MCF 10A (cell line): ENCODE measurements at places on chromosomes 11 and 22.

DNA sequence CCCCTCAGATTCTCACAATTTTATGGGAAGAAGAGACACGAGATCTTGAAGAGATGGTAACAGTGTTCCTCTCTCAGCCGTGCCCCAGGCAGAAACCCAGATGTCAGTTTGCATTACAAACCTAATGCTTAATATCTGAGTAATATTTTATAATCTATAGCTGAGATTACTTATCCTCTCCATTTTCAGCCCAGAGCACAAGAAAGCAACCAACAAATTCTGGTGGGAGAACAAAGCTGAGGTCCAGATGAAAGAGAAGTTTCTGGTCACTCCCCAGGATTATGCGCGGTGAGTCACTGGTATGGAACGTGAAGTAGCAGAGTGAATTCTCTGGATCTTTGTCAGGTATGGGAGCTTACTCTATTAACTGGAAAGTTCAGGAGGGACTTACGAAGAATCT is 884 bp downstream of the CENATAC start:
- DNase-seq: peak; percentile 77

DNA sequence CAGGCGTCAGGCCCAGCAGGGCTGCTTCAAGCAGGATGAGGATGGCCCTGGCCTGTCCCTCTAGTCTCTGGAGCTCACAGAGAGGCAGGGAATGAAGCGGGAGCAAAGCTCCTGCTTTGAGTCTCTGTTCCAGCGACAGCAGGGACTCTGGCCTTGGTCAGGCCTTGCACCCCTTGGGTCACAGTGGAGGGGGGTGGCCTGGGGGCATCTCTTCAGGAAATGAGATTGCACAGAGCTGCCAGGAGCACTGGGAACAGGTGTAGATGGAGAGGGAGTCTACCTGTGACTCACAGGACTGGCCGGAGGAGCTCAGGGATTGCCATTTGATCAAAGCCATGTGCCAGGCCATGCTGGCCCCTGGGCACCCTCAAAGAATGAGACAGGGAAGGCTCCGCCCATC is 1.6 kb downstream of the ANO1 start:
- DNase-seq: peak; percentile 7

DNA sequence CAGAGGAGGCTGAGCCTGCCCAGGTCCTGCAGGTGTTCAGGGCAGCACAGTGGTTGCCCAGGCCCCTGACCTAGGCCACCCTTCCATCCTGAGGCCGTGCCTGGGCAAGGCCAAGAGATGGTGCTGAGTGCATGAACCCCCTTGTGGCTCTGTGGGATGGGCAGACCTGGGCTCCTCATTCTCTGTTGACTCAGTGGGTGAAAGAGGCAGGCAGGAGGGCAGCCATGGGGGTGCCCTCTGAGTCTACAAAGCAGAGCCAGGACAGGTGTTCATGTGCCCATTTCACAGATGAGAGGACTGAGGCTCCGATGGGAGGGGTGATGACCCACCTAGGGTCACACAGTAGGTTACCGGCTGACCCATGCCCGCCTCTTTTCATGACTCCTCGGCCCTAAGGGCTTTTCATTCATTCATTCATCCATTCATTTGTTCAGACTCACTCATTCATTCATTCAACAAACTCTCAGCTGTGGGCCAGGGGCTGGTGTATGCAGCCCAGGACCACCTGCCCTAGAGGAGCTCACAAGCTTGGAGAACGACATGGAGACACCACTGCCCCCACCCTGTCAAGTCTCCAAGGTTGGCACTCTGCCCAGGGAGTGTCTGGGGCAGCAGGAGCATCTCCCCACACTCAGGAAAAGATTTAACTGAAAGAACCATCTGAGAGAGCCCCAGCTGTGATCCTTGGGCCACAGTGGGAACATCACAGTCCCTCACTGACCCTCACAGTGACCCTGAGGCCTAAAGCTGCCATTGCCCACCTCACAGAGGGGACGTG is 40.5 kb downstream of the IGLL5 start:
- DNase-seq: peak; percentile 9

DNA sequence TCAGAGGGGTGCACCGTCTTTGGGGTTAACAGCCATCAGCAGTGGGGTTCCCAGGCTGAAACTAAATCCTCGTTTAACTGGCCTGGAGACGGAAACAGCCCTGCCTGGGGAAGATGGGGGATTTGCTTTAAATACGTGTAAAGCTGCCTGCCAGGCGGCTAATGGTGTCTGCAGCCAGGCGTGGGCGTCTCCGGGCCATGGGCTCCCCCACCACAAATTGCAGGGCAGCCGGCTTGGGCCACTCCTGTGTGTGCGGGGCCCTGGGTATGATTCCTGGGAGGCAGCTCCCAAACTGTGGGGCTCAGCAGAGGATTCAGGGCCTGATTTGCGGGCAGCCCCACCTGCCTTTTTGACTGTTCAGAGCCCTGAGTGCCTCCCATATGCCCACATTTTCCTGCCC is 110.5 kb downstream of the KCNQ1 start:
- no peak for DNase-seq

DNA sequence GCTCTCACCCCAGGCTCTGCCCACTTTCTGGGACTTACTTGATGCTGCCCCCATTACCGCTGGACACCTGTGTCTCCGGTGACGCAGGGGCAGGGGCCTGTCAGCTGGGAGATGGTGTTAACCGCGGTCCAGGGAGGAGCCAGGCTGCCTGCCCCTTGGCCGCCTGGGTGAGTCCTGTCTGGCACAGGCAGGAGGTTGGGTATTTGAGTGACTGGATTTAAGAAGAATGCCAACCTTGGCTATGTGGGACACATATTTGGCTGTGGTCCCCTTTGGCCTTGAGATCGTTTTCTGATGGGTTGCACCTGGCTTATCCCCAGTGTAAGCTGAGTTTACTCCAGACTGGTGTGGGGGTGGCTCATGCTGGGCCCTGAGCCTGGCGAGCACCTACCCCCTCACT is 2.5 kb downstream of the MUC6 start:
- no peak for DNase-seq

- DNase-seq: no peak
Observed at GRCh38 chr22:49216579-49216978, 611.1 kb downstream of the BRD1 start.

DNA sequence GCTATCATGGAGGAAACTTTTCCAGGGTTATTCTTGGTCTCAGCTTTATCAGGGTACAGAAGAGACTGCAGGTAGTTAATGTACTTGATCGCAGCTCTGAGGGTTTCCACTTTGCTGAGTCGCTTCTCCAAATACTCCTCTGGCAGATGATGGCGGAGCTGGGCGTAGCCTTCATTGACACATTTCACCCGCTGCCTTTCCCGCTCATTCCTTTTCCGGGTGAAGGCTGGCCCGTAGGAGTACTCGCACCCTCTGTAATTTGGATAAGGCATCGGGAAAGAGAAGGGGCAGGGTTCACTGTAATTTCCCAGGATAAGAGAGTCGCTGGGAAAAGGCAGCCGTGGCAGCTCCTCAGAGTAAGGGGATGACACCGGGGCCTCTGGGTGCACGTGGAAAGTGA is 4.9 kb upstream of the C11orf16 start:
- DNase-seq: no peak

GRCh38 chr11:61630089-61630488 is 49.2 kb upstream of the SYT7 start:
- no peak for DNase-seq

DNA sequence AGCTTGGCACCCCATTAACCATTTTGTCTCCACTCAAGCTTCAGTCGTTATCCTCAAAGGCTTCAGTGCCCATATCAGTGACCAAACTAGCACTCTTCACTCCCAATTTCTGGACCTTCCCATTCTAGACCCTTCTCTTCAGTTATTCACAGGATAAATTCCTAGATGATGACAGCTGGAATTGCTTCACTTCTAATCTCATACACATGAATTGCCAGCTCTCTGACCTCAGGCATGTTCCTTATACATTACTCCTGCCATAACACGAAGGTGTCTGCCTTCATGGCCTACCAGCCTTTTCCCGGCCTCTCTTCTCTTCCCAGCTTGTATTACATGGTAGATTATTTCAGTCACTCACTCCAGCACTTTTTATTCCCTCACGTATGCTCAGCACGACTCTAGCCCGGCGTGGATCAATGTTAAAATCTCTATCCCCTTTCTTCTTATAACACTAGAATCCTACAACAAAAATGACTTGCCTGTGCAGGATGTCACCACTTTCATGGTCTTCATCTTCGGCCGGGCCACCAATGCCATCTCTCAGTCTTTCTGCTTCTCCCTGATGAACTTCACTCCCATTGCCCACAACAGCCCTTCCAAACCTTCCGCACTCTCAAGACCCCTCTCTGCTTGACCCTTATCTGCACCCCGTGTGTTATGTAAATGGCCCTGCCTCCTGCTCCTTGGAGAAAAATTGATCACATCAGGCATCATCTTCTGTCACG is 36.9 kb downstream of the EIF3F start:
- no peak for DNase-seq

DNA sequence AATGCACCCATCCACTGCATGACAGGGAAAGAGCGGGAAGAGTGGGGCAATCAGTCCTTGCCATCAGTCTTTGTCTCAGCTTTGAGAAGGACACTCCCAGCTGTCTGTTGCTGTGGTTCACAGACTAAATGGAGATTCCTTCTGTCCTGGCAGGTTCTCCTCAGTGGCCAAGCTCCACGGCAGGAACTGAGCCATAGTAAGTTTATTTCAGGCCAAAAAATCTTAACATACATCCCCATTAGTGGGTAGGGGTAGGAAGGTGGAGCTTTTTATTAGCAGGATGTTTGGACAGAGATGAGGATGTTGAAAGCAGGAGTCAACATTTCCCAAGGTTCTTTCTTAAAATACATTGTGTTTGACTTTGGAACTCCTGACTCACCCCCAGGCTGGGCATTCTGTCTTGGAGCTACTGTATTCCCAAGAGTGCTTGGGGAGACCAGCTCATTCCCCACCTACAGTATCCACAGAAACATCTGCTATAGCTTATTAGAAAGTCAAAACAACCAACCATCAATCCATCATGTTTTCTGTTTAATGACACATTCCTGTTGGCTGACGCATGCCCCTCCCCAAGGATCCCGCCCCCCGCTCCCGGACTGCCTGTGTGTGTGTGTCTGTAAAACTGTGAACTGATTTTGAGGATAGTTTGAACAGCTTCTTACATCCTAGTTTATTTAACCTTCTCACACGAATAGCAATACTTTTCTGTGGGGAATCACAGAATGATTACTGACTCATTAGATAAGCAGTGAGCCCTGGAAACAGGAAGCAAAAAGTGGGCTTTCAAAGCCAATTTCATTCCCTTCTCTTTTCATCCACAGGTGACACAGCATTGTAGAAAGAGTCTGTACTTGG is 109.5 kb downstream of the CCDC81 start:
- DNase-seq: peak; percentile 88

DNA sequence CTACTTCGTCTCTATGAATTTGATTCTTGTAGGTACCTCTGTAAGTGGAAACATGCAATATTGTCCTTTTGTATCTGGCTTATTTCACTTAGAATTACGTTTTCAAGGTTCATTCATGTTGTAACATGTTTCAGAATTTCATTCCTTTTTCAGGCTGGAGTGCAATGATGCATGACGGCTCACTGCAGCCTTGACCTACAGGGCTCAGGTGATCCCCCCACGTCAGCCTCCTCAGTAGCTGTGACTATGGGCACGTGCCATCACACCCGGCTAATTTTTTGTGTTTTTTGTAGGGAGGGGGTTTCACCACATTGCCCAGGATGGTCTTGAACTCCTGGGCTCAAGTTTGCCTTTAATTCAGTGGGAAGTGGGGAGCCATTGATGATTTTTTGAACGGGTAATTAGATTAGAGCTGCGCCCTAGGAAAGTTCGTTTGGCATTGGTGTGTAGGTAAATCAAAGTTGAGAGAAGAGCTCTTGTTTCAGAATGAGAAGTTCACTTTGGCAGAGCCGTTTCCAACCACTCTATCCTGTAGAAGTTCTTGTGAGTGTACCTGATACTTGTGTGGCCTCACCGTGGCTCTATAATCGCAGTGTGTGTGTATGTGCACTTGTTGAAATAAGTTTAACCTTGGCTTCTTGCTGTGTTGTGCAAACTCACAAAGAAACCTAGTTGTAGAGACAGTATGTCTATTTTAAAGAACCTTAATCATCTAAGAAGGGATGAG is 115.9 kb downstream of the NAV2 start:
- peak; percentile 56 for DNase-seq

GRCh38 chr11:8067567-8067928 is 13.5 kb upstream of the TUB start:
- no peak for DNase-seq
